ENCODE measurements at places on chromosomes 1 and 21.

DNA sequence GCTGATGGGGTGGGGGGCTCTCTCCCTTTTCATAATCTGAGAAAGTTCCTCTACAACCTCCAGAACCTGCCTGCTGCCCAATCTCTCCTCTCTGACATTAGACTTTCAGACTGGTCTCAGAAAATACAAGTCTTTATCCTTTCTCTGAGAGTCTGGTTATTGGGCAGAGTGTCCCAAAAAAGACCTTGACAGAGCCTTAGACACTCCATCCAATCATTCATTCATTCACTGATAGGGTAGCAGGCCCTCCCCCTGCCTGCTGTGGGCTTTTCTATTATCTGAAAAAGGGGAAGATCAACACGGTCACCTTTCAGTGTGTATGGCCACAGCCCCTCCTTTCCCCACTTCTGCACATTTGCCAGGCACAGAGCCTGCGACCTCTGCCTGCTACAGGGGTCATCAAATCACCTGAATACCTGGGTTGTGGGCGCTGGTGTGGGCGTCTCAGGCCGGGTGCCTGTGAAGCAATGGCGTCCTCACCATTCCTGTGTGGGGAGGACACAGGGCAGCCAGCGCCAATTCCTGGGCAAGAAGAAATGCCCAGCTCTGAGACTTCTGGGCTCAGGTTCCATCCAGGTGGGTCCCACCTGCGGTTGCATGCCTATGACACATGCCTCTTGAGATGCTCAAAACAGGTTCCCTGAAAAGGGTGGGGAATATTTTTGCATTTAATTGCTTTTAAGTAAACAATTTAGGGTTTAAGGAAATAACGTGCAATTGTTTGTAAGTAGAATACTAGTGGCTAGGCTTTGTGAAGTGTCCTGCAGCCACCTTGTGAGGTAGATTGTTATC is 52.8 kb downstream of the ELK4 start:
- no peak for DNase-seq

- no peak for DNase-seq
These were observed 54.2 kb upstream of the ATF3 start for GRCh38 chr1:212554401-212554800.

DNA sequence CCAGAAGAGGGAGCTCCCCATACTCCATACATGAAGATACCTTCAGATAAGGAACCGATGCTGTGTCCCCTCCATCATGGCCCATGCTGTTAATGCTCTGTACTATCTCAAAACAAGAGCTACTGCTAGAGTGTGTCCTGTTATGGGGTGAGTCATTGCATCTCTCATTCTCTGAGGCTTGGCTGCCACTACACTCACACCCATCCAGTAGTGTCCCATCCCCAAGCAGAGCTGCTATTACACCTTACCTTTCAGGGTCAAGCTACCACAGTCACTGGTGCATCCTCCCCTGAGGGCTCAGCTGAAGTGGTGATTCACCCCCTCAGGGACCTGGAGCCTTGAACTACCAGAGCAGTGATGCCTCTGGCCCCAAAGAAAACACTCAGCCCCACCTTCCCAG is 198.5 kb downstream of the PLA2G4A start:
- no peak for DNase-seq

DNA sequence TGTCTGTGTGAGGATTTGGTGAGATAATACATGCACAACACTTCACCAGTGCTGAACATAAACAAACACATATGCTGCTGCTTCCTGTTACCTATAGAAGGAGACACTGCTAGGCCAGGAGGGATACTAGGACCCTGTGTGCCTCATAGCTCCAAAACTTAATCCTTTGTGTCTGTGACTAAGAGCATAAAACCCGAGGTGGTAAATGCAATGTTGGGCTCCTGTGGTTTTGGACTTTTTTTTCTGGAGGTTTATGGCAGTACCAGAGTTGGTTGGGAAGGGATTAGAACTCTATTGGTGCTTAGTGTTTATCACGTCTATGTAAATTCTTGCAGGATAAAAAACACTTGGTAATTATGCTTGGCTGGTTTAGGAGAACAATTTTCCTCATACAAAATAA is 122.9 kb downstream of the NUF2 start:
- no peak for DNase-seq

GRCh38 chr1:7654725-7655124 is 116.4 kb upstream of the VAMP3 start:
- no peak for DNase-seq

GRCh38 chr1:170660871-170661645 is 2.9 kb upstream of the PRRX1 start:
- no peak for DNase-seq

DNA sequence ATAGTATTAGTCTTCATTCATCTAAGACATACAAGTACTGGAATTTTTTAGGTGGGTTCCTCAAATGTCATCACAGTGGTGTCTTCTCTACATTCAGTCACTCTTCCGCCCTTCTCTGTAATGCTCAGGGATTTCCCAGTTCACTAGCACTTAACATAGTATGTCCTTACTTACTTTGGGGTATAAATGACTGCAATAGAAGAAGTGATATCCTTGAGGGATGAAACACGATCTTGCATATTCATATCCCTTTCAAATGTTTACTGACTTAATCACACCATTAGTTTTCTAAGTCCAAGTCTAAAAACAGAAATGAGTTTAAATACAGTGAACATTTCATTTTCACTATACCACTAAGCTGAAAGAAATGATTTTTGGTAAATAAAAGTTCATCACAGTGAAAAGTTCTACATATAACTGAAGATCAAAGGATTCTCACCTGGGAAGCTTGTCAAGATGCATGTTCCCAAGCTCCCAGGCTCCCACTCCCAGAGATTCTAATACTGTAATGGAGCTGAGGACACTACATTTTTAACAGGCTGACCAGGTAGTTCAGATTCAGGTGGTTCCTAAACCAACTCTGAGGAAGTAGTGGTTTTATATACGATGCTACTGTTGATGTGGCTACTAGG is 29.7 kb downstream of the MRPL39 start:
- DNase-seq = no peak

DNA sequence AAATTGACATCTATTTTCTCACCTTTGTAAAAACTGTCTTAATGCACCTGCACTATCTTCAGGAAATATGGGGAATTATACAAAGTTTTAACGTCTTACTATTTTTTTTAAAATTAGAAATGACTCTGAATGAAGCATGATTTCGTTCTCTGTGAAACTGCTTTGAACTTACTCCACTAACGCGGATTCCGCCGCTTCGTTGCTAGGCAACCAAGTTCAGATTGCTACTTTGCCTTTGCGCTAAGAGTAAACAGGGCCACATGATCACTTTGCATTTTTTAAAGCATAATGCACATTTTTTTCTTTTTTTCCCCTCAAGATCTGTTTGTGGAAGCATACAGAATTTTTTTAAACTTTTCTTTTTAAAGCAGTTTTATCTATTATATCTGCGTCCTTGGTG is 690.5 kb downstream of the BRINP3 start:
- DNase-seq = no peak

DNA sequence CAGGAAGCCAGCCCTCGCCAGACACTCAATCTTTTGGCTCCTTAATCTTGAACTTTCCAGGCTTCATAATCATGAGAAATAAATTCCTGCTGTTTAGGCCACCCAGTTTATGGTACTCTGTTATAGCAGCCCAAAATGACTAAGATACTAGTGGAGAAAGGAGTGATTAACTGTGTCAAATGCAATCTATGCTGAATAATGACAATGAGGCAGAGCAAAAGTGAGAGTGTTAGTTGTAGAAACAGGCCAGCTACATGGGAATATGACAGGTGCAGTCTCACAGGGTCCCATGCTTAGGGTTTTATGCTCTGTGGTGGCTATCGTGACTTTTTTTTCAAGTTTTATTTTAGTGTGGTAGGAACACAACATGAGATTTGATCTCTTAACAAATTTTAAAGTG is 888.8 kb downstream of the TTLL7 start:
- DNase-seq = no peak

- DNase-seq = no peak
These were observed 69.9 kb upstream of the ADAMTS5 start for GRCh38 chr21:27036736-27037301.

DNA sequence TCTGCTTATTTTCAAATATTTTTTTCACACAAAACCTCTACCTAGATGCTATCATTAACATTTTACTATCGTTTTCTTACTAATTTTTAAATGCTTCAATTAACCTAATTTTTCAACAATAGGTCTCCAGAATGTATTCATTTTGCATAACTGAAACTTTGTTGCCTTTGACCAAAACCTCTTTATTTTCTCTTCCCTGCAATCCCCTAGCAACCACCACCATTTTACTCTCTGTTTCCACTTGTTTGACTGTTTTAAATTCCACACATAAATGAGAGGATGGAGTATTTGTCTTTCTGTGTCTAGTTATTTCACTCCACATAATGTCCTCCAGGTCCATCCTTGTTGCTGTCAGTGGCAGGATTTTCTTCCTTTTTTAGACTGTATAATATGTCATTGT is 9.5 kb upstream of the F13B start:
- no peak for DNase-seq

DNA sequence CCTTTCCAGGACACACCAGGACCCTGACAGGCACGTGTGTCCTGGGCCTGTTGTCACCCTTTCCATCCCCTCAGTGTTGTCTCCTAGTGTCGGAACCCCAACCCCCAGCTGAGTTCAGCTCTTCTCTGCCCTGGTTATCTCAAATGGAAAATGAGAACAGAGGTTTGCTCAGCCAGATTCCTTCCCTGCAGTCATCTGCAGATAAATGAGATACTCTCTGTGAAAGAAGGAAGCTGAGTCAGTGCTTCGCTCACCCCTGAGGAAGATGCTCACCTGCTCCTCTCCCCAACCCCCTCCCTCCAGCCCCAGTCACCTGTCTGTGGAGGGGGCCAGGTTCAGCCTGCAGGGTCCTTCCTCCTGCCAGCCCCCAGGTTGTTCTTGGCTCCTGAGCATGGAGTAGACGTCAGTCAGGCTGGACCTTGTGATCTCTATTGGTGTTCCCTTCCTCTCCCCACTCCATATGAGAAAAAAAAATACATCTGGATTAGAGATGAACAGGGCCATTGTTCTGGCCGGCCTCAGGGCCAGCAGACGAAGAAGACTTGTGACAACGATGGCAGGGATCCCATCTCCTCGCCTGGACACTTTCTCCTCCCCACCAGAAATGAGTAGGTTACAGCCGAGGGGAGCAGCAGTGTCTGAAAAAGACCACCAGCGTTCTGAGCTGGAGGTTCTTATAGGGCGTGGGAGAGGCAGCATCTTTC is 20.9 kb downstream of the PHGDH start:
- DNase-seq = no peak

- DNase-seq = no peak
These were observed 119.1 kb downstream of the PTPRU start for GRCh38 chr1:29355375-29355774.

- no peak for DNase-seq
These were observed 26.2 kb downstream of the ENAH start for GRCh38 chr1:225626698-225627097.

- DNase-seq = no peak
These were observed 104.2 kb upstream of the DMRTA2 start for GRCh38 chr1:50527249-50527986.

DNA sequence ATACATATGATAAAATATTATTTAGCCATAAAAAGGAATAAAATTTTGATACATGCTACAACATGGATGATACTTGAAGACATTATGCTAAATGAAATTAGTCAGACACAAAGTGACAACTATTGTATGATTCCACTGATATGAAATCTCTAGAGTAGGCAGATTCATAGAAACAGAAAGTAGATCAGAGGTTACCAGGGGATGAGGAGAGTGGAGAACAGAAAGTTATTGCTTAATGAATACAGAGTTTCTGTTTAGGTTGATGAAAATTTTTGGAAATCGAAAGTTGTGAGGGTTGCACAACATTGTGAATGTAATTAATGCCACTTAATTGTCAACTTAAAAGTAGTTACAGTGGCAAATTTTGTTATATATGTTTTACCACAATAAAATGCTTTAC is 315.7 kb upstream of the USP25 start:
- DNase-seq = no peak

GRCh38 chr21:45464309-45464708 is 59.3 kb downstream of the COL18A1 start:
- no peak for DNase-seq

GRCh38 chr1:79037085-79037484 is 30.6 kb upstream of the ADGRL4 start:
- no peak for DNase-seq

GRCh38 chr1:21725748-21726392 is 56.7 kb upstream of the RAP1GAP start:
- DNase-seq = no peak

DNA sequence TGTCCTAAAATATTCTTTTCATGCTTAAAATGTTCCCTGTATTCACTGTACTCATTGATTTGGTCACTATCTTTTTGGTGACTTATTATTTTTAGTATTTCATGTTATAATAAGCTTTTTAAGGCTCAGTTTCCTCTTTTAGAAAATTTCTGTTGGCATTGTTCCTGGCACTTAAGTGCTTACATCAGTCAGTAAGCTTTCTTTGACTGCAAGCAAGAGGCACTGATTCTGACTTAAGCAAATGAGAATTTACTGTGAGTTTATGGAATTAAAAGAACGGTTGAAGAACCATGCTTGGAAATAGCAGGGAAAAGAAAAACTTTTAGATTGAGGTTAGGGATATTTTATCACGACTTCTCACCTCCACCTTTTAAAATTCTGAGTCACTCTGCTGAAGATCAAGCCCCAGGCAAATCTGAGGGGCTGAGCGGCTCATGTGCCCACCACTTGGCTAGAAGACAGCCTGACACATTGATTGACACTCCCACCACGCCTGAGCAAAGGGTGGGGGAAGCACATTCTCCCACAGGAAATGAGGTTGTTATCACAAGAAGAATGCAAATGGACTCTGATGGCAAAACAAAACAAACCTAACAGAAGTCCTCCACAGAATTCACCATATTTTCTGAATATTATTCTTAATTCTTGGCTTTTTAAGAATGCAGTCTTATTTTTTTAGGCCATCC is 102.8 kb downstream of the KCTD3 start:
- DNase-seq = no peak

- no peak for DNase-seq
These were observed 17.5 kb upstream of the RAB4A start for GRCh38 chr1:229253151-229253974.

DNA sequence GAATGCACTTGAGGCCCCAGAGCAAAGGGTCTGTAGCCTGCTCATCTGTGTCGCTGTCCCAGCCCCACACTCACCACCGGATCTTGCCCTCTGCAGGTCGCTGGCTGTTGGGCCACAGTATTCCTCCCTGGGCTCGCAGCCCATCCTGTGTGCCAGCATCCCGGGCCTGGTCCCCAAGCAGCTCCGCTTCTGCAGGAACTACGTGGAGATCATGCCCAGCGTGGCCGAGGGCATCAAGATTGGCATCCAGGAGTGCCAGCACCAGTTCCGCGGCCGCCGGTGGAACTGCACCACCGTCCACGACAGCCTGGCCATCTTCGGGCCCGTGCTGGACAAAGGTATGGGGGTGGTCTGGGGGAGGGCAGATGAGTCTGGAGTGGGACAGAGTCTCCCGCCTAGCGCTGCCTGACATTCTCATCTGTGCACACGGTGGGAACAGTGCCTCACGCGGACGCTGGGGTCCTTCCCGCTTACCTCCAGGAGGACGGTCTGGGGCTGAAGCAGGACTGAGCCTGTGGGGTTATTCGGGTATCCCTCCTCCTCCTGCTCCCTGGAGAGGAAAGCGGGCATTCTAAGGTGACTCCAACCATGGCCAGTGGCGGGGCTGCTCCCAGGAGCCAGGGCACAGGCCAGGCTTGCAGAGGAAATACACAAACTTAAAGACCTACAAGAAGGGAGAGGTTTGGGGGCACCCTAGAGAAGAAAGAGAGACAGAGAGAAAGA is 15.9 kb downstream of the WNT3A start:
- no peak for DNase-seq

- no peak for DNase-seq
These were observed 75.2 kb downstream of the FMO4 start for GRCh38 chr1:171389171-171389570.

- DNase-seq = no peak
These were observed 81.4 kb upstream of the PRDX6 start for GRCh38 chr1:173395762-173396161.
